RWPE2 (cell line): ENCODE measurements at places on chromosomes 11 and 22.
A peak's percentile ranks its signal among the peaks of the same experiment; 100 is the strongest.

- H3K27ac ChIP-seq, result no peak overlapping the region
- no peaks in the 10 kb centered on the region for H3K4me1 ChIP-seq
- DNase-seq, result no peak
- no peaks in the 10 kb centered on the region for H3K36me3 ChIP-seq
- no peak overlapping the region for H3K4me3 ChIP-seq
- no peaks in the 10 kb centered on the region for H3K27me3 ChIP-seq
Observed at GRCh38 chr11:83241291-83241946, 44.7 kb downstream of the CCDC90B start.

- H3K27me3 ChIP-seq, result no peaks in the 10 kb centered on the region
- H3K27ac ChIP-seq, result peak overlapping the region; percentile 1
- H3K4me1 ChIP-seq, result peaks cover 27% of the 10 kb centered on the region
- no peak overlapping the region for H3K4me3 ChIP-seq
Observed at GRCh38 chr22:36544107-36544620, 15.2 kb upstream of the EIF3D start.

GRCh38 chr11:23606191-23606590 lies 745.9 kb upstream of the CCDC179 start:
- no peaks in the 10 kb centered on the region for H3K27me3 ChIP-seq

GRCh38 chr11:32012049-32012448 lies 78.8 kb upstream of the RCN1 start:
- no peaks in the 10 kb centered on the region for H3K4me1 ChIP-seq
- peaks cover 25% of the 10 kb centered on the region for H3K27me3 ChIP-seq
- DNase-seq, result no peak
- no peak overlapping the region for H3K4me3 ChIP-seq
- no peak overlapping the region for H3K27ac ChIP-seq

DNA sequence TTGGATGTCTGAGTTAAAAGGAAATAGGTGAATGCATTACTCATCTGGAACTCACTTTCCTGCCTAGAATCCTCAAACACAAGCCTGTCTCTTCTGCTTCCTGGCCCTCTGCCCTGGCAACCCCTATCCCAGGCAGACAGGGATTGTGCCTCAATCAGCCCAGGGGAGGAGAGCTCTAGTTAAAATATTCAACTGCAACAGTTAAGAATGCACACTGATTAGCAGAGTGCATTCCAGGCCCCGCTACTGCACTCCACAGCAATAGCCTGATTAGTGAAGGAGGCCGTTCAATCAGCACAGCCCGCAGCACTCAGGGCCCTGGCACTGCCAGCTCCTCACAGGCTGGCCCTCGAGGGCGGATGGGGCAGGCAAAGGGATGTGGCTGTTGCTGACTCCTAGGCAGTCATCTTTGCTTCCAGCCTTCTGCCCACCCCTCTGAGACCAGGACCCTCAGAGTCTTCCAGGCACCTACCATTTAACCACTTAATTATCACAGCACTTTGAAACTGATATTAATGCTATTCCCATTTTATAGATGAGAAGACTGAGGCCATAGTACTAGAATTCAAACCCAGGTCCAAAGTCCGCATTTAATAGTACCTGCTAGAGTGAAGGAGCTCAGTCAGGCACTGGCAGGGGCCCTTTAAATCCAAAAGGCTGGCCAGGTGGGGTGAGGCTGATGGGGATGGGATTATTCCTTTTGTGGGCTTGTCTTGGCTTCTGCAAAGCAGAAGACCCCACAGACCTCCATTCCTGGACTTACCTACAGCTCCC lies 435.3 kb downstream of the SOX6 start:
- H3K4me1 ChIP-seq, result no peaks in the 10 kb centered on the region
- H3K4me3 ChIP-seq, result no peak overlapping the region
- no peaks in the 10 kb centered on the region for H3K27me3 ChIP-seq
- H3K36me3 ChIP-seq, result no peaks in the 10 kb centered on the region
- peak overlapping the region; percentile 73 for H3K27ac ChIP-seq
- no peak for DNase-seq

- H3K27me3 ChIP-seq, result no peaks in the 10 kb centered on the region
- H3K4me1 ChIP-seq, result peaks cover 10% of the 10 kb centered on the region
- peak overlapping the region; percentile 75 for H3K4me3 ChIP-seq
Observed at GRCh38 chr11:121024989-121025388, 1.1 kb downstream of the TBCEL start.

GRCh38 chr11:70730411-70730810 lies 332.1 kb downstream of the CTTN start:
- no peak overlapping the region for H3K4me3 ChIP-seq
- DNase-seq, result no peak
- no peaks in the 10 kb centered on the region for H3K27me3 ChIP-seq
- H3K4me1 ChIP-seq, result no peaks in the 10 kb centered on the region
- no peak overlapping the region for H3K27ac ChIP-seq

- H3K27ac ChIP-seq, result no peak overlapping the region
- peaks cover 18% of the 10 kb centered on the region for H3K36me3 ChIP-seq
- peaks cover 4% of the 10 kb centered on the region for H3K4me1 ChIP-seq
- no peak for DNase-seq
- H3K27me3 ChIP-seq, result no peaks in the 10 kb centered on the region
- H3K4me3 ChIP-seq, result no peak overlapping the region
Observed at GRCh38 chr11:67500831-67501715, 4.1 kb downstream of the PITPNM1 start.

GRCh38 chr11:60563553-60564235 lies 48.5 kb downstream of the MS4A13 start:
- no peak for DNase-seq
- no peaks in the 10 kb centered on the region for H3K4me1 ChIP-seq
- H3K4me3 ChIP-seq, result no peak overlapping the region
- no peaks in the 10 kb centered on the region for H3K27me3 ChIP-seq
- no peaks in the 10 kb centered on the region for H3K36me3 ChIP-seq
- H3K27ac ChIP-seq, result no peak overlapping the region

DNA sequence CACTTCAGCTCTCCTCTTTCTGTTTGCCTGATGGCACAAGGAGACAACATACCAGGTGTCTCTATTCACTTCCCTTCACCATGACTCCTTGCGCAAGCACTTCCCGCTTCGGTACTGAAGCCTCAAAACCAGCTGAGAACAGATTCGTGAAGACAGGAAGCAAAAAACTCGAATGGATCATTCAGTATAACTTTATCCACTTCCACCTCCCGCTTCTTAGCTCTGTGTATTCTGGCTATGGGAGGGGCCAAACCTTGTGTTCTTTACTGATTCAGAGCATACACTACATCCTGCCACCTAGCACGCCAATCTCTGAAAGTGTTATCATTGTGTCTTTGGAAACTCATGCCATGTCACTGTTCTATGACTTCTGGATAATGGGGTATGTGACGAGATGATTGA lies 62.2 kb upstream of the ADA2 start:
- H3K27me3 ChIP-seq, result peaks cover 5% of the 10 kb centered on the region
- no peak overlapping the region for H3K27ac ChIP-seq
- DNase-seq, result no peak

DNA sequence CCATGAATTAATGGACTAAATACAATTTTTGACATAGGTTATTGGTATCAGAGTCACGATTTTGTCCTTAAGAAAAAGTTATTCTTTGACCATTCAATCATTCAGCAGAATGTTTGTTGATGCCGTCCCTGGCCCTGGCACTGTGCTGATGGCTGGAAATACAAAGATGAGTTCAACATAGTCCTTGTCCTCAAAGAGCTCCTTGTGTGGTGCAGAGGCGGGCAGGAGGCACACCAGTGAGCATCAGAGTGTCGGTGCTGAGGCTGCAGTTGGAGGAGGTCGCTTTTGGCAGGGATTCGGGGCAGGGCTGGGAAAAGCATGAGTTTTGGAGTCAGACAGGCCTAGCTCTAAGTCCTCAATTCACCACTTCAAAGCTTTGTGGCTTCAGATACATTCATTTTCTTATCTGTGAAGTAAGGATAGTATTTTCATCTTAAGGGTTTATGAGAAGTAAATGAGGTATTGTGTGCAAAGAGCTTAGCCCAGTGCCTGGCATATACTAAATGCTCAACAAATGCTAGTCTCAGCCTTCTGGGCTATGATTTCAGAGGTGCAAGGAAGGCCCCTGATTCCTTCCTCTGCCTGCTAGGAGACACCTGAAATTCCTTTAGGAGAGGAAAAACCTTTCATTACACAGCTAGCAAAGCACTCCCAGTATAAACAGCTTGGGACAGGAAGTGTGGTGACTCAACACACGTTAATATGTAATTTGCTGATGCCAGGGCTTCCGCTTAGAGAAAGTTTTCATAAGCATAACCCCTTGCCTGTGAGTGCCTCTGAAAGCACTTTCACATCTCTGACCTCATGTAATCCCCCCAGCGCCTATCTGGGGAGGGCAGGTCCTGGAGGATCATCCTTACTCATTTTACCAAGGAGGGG lies 113.8 kb downstream of the NECTIN1 start:
- peaks cover 12% of the 10 kb centered on the region for H3K4me1 ChIP-seq
- H3K27ac ChIP-seq, result peak overlapping the region; percentile 73
- H3K4me3 ChIP-seq, result no peak overlapping the region

DNA sequence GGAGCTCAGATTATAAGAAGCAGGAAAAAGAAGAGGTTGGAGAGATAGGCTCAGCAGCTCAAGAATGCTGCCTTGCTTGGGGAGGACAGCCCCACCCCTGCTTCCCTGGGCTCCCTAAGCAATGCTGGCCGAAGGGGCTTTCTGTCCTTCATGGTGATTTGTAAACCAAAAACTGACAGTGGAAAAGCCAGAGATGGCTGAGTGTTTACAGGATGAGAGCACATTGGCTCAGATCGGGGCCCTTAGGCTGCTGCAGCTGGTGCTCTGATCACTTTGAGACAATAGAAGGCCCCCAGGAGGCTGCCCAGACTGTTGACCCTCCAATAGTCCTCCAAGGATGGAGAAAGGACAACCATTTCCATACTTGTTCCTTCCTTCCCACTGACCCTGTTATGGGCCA lies 28.8 kb upstream of the AMOTL1 start:
- H3K4me3 ChIP-seq, result no peak overlapping the region
- peaks cover 5% of the 10 kb centered on the region; the same call in 1 of the 2 replicates for H3K36me3 ChIP-seq
- DNase-seq, result no peak
- peaks cover 44% of the 10 kb centered on the region for H3K4me1 ChIP-seq

DNA sequence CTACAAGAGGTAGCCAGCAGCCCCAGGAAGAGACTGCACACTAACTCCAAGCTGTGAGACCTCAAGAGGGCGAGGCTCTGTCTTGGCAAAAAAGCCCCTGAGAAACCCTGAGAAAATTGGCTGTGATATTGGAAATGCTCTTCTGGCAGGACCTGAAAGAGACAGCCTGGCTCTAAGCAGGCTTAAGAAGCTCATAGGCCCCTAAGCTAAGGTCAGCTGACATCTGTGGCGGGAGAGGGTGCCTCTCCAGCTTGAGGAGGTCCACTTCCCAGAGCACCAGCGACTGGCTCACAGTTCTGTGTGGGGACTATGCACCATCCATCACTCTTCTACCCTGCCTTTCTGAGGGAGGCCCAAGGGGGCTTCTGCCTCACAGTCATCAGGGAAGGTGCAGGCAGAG lies 12.4 kb downstream of the PLEKHA7 start:
- no peak overlapping the region for H3K27ac ChIP-seq
- H3K4me3 ChIP-seq, result no peak overlapping the region
- peaks cover 11% of the 10 kb centered on the region for H3K4me1 ChIP-seq
- DNase-seq, result no peak

- peaks cover 6% of the 10 kb centered on the region for H3K4me1 ChIP-seq
- no peaks in the 10 kb centered on the region for H3K36me3 ChIP-seq
- H3K27ac ChIP-seq, result peak overlapping the region; percentile 49
- no peak overlapping the region for H3K4me3 ChIP-seq
- no peaks in the 10 kb centered on the region for H3K27me3 ChIP-seq
Observed at GRCh38 chr22:36405221-36405661, 17.5 kb upstream of the MYH9 start.

DNA sequence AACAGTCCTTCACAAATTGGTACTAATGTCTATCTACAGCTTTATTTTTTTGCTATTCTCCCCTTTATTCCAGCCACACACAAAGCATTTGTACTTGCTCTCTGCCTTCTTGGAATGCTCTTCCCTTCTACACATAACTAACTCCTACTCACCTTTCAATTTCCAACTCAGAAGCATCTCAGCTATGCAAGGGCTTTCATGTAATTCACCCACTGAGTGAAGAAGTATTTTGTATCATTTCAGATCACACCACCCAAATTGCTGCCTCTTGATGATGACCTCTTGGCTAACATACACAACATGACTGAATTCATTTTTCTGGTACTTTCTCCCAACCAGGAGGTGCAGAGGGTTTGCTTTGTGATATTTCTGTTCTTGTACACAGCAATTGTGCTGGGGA lies at the start of gene OR4X2:
TSS of gene OR4X2 (plus strand) at position 301 of the 400 bp plus-strand sequence. CDS start at position 301, 0 bp downstream.
- H3K4me3 ChIP-seq, result no peak within 1 kb of the TSS
- H3K4me1 ChIP-seq, result no peaks in the 10 kb centered on the region
- no peak within 1 kb of the TSS for H3K27ac ChIP-seq
- no peaks in the 10 kb centered on the region for H3K27me3 ChIP-seq
- no peak for DNase-seq
- H3K36me3 ChIP-seq, result no peaks in the 10 kb centered on the region

DNA sequence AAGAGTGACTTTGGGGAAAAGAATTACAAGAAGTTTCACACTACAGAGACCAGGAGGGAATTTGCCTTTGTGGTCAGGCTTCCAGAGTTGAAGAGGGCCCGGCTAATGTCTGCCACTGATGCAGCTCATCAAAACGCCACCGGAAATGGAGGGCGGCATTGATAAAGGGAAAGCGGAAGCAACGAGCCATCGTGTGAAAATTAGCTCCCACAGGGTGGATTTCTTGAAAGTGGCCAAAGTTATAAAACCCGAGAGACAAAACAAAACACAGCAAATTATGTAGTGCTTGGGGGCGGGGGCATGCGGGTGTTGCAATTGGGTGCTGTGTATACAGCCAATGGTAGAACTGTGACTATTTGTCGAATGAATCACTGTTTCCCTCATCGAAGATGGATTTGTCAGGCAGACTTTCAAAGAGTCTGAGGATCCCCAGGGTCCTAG lies 113.0 kb downstream of the ADAMTS15 start:
- no peaks in the 10 kb centered on the region for H3K36me3 ChIP-seq
- no peak overlapping the region for H3K4me3 ChIP-seq
- no peaks in the 10 kb centered on the region for H3K27me3 ChIP-seq
- no peak overlapping the region for H3K27ac ChIP-seq
- no peaks in the 10 kb centered on the region for H3K4me1 ChIP-seq
- no peak for DNase-seq

DNA sequence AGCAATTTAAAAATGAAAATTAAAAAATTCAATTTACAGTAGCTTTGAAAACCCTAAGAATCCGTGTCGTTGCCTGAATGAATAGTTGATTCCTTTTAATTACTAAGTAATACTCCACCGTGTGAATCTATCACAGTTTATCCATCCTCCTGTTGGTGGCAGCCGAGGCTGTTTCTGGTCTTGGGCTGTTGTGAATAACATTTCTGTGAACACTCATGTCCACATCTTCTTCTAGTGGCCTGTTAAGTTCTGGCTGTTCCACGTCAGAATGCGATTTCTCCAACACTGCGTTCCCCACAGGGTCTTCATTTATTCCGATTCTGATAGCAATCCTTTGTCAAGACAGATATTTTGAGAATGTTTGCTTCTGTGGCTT lies 223.0 kb downstream of the TBC1D22A start:
- peaks cover 15% of the 10 kb centered on the region for H3K4me1 ChIP-seq
- H3K4me3 ChIP-seq, result no peak overlapping the region
- no peaks in the 10 kb centered on the region for H3K36me3 ChIP-seq
